GM23338 (cell line): ENCODE measurements at places on chromosomes 1 and 21. TPM values are rescaled to one million over a fixed set of nuclear protein-coding genes. Genes with fewer than 3 reads are reported as not detected.
A peak's percentile ranks its signal among the peaks of the same experiment; 100 is the strongest.

Gene SERINC2
- total RNA-seq, result 18.8 and 20.5 TPM in 2 replicates

Gene UBE2U
- not detected in 2 replicates for total RNA-seq

Gene FAM78B
- 4.6 and 5.8 TPM in 2 replicates for total RNA-seq

Gene ALX3
- total RNA-seq, result not detected in 2 replicates

Gene PLA2G2C
- not detected in 2 replicates for total RNA-seq

Gene GUCA2B
- total RNA-seq, result not detected in 2 replicates

Gene SAMD13
- total RNA-seq, result 3.6 and 4.7 TPM in 2 replicates

DNA sequence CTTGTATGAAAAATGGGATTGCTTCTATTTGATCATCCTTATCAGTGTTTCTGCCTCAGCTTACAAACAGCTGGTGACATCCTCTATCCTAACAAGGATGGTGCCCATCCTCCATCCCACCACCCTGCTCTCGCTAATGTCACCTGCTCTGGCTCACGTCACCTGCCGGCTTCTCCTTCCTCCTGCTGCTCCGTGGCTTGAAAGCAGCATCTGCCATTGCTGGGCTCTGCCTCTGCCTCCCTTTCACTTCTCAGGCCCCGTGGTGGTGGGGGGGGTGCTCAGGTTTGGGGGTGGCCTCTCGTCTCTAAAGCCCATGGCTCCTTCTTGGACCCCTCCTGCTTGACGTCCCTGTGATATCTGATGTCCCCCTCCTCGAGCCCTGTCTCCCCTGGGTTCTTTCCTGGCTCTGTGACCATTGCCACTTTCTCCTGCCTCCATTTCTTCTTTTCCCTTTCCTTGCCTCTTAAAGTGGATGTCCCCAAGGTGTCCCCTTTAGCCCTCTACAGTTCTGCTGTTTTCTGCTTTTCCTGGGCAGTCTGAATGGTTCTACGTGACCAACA, 135.5 kb upstream of the ERRFI1 start:
- DNase-seq, result no peak

- no peak for DNase-seq
These were observed 2.8 kb upstream of the NUP210L start for GRCh38 chr1:154157520-154158306.

- DNase-seq, result no peak
These were observed 767.7 kb upstream of the ADGRL2 start for GRCh38 chr1:81032973-81033425.

GRCh38 chr1:75707191-75707590, 17.3 kb upstream of the ACADM start:
- DNase-seq, result peak; percentile 6

DNA sequence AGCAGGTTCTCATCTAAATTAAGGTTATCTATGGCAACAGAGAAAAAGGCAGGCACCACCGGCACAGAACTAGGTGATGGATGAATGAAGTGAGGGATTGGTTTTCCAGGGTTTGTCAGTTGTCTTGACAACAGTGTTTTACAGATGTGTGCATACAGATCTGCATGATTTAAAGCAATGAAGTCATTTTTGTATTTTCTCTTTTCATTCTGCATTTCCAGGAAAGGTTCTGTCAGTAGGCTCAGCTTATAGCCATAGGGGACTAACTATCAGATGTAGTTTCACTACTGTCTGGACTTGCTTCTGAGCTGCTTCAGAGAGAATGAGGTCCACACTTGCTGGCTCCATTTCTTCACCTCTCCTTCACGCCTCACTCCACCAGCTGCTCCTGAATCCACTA, 98.2 kb upstream of the LMO4 start:
- DNase-seq, result no peak

DNA sequence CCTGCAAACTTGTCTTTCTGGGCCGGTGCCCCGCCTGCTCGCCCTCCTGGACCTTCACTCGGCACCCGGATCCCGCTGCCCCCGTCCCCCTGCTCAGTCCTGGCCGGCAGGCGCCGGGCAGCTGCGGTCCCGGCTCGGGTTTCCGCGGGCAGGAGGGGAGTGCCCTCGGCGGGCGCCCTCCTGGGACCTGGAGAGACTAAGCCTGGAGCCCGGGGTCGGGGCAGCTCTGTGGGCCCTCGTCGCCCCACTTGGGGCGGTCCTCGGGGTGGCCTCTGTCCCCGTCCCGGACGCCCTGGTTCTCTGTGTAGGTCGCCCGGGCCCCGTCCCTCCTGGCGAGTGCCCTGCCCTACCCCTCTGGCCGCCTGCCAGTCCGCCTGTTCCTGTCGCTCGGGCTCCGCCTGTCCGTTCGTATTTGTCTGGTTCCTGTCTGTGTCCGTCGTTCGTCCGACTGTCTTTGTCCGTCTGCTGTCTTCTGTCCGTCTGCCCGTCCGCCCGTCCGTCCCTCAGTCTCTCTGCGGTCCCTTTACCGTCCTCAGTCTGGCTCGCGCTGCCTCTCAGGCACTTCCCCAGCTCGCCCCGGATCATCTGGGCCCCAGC, 490 bp downstream of the SERINC2 start:
- DNase-seq, result peak; percentile 43

DNA sequence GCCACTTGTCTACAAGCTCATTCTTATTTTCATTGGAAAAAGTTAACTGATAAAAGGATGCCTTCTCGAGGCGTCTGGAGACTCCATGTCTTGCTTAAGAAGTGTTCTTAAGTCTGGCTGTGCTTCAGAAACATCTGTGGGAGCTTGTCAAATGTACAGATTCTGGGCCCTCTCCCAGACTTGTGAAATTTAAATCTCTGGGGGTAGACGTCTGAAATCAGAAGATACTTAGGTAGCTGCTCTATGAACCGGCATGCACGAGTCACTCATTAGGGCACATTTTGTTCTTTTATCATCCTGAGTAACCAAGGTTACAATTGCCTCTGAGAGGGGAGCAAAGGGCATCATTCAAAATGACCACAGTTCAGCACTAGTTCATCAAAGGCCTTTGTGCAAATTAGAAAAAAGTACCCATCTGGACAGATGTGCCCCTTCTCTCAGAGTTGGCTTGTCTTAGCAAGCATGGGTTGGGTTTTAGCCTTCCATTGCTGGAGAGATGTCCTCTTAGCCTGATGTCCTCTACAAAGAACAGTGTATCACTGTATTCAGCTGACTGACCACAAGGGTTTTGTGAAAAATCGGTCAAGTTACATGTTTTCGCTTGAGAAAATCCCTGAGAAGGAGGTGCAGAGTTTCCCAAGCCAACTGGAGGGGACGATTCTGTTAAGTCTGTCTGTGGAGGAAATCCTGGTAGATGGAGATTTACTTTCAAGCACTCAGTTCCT, 156.9 kb downstream of the ASTN1 start:
- DNase-seq, result no peak

DNA sequence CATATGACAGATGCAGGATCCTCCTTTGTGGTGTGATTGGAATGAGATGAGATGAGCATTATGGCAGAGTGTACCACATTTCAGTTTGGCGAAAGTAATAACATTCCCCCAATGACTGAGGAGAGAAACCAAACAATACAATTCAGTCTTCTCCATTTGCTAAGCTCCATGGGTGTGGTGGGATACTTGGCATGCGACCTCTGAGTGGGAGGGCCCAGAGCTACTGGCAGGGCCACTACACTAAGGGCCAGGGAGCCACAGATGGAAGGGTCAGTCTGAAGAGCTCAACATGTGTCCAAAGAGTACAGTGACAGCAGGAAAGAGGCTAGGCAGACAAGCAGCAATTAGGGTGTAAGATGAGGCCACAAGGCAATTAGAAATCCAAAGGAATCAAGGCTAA, 23.8 kb upstream of the PAXBP1 start:
- no peak for DNase-seq

- no peak for DNase-seq
These were observed 207.5 kb downstream of the KCNT2 start for GRCh38 chr1:196400478-196401451.

DNA sequence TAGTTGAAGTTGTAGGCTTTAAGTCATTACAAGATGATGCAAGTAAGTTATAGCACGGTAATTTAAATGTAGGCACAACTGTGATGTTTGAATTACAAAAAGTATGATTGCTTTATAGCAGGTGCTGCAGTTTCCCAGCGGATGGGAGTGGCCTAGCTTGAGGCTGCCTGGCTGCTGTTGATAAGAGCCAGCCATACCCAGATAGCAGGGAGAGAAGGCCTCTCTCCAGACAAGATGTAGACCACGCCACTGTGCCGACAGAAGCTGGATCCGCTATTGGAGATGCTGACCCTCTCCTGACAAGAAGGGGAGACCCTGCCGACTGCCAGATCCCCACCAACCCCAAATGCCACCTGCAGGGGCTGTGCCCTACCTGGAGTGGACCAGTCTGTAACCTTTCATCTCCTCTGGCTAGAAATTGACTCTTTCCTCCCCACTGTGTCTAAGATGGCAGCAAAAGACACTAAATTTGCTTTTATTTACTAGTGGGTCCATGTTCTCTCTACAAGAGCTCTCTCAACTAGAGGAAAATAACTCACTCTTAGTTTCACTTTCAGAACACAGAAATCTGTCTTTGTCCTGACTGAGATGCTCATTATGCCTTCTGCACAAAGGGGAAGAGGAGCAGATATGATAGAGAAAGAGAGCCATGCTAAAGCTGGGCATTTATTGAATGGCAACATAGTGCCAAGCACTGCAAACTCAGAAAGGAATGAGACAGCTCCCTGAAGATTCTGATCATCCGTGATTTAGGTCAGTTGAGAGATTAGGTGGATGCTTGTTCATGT, 127.9 kb downstream of the URB2 start:
- DNase-seq, result no peak

DNA sequence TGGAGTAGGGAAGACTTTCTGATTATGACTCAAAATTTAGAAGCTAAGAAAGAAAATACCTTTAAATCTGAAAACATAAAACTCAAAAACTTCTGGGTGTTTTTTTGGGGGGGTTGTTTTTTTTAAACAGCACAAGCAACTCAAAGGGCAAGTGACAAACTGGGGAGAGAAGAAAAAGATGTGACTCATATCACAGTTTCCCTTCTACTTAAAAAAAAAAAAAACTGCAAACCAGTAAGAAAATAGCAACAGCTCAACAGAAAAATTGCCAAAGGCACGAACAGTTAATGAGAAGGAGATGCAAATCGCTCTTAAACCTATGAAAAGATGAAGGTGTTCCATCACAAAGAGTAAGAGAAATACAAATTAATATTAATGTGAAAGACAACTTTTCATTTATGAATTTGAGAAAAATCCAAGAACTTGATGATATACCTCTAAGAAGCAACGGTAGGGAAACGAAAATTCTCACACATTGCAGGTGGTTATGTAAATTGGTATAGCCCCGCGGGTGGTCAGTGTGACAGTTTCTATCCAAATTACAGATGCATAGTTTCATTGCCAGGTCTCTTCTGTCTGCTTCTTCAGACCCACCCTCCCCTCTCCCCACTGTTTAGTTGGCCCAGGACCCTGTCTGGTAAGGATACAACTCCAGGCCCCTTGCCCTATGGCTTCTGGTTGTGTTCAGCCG, 9.0 kb downstream of the IFNAR2 start:
- no peak for DNase-seq

GRCh38 chr1:27136236-27136551, 18.7 kb downstream of the SLC9A1 start:
- no peak for DNase-seq

- DNase-seq, result no peak
These were observed 45.3 kb upstream of the MCOLN3 start for GRCh38 chr1:85093644-85094043.

- DNase-seq, result no peak
These were observed 779 bp downstream of the BEND5 start for GRCh38 chr1:48775831-48776392.

- no peak for DNase-seq
These were observed 69.5 kb upstream of the HUNK start for GRCh38 chr21:31803039-31804007.

DNA sequence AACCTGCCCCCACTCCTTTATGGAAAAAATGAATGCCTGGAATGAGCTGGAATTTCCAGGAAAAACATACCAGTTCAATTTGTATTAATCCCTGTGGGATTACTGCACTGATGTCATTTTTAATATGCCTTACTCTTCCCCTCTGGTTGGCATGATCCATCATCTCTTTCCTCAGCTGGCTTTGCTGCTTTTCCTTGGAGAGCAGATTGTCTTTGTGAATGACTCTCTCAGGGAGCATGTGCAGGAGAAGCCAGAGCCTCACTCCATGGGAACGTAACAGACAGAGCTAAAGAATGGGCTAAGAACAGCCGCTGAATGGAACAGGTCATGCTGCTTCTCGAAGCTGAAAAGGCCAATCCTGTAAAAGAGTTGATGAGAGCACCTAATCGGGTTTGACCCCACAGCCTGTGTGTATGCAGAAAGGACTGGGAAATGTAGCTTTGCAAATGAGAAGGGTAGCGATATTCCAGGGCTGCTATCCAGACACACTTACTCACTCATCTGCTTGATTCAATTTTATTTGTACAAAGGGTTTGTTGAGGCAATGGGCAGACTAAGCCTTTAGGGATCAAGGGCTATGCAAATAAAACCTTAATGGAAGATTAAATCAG, 20.7 kb downstream of the PHC2 start:
- peak; percentile 32 for DNase-seq

GRCh38 chr1:111596499-111596898, 23.1 kb upstream of the RAP1A start:
- no peak for DNase-seq

DNA sequence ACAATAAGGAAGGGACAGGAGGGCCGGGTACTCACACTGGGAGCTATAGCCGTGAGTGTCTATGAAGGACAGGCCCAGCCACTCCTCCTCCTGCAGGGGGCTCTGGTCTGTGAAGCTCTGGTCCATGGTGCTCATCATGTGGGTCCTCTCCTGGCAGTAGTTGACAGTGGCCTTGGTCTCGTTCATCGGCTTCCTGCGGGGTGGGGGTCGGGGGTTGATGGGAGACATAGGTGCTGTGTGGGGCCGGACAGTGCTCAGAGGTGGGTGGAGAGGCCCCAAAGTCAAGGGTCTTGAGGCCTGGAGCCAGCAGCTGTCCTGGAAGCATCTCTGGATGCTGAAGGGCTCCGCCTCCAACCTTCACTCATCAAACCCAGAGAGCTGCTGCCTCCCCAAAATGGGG, 260.4 kb downstream of the PTPRU start:
- no peak for DNase-seq

- no peak for DNase-seq
These were observed 468.2 kb upstream of the VAMP3 start for GRCh38 chr1:7302873-7303272.

- no peak for DNase-seq
These were observed 69.4 kb downstream of the ALG14 start for GRCh38 chr1:95003433-95003738.

DNA sequence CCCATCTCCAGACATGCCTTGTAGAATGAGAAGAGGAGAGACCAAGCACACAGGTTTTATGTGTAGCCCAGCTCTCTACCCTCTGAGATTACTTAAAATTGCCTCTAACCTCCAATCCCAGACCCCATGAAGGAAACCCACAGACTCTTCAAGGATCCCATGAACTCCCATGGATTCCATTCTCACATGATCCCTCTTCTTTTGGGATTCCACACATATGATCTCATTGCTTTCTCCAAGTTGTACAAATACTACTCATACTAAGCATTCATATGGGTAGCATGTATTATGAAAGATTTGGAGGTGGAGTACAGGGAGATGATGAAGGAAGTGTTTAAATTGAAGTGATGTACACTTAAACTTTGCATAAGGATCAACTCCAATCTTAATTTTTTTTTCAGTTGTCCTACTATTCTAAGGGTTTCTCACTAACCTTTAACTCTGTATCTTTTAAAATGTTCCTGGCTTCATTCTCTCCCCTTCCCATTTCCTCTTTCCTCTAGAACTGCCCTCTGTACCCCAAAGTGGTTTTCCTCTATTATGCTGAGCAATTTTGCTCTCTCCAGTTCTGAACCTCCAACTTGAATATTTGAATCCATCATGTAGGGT, 41.6 kb downstream of the MFSD2A start:
- DNase-seq, result no peak
